ENCODE measurements at places on chromosomes 11 and 22.

GRCh38 chr11:75429902-75430713 is 2.9 kb downstream of the KLHL35 start:
- DNase-seq = peak; percentile 79
- H3K27me3 ChIP-seq = no peaks in the 10 kb centered on the region
- peaks cover 28% of the 10 kb centered on the region for H3K4me1 ChIP-seq
- peak overlapping the region; percentile 66 for H3K4me3 ChIP-seq
- no peak overlapping the region for H3K27ac ChIP-seq

GRCh38 chr11:125356797-125357196 is 139.3 kb downstream of the FEZ1 start:
- no peak for DNase-seq
- H3K27ac ChIP-seq = no peak overlapping the region
- no peaks in the 10 kb centered on the region for H3K4me1 ChIP-seq
- H3K36me3 ChIP-seq = no peaks in the 10 kb centered on the region
- peaks cover 20% of the 10 kb centered on the region for H3K27me3 ChIP-seq

DNA sequence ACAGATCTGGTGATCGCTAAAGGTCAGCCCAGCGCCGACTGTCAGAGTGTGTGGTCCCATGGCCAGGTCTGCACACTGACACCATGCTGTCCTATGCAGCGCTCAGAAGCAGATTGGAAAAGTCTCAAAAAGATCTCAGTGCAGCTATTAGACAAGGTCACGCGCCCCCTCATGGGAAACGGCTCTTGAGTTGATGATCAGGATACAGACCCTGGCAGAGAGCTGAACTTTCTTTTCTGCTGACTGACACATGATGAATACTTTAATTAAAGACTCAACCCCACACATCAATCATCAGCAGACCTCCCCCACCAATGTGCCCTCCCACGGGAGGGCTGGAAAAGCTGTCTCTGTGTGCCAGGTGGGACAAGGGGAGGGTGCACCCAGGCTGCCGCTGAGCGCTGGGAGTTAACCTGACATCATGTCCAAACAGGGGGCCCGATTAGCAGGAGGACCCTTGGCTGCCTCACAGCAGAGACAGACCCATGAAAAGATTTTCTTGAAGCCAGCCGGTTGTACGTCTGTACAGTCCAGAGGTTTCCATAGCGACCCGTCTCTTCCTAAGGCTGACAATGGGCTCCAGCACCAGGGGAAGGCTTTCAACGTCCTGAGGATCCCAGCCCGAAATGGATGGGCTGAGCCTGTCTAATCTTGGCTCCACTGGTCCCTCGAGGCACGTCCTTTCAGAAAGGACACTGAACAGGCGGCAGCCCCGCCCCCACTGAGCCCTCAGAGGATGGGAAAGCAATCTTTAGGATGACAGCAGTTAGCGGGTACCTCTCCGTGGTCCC is 26.9 kb downstream of the RASD2 start:
- no peaks in the 10 kb centered on the region for H3K27me3 ChIP-seq
- H3K4me3 ChIP-seq = no peak overlapping the region
- peaks cover 18% of the 10 kb centered on the region for H3K4me1 ChIP-seq
- no peaks in the 10 kb centered on the region for H3K36me3 ChIP-seq
- no peak overlapping the region for H3K27ac ChIP-seq

DNA sequence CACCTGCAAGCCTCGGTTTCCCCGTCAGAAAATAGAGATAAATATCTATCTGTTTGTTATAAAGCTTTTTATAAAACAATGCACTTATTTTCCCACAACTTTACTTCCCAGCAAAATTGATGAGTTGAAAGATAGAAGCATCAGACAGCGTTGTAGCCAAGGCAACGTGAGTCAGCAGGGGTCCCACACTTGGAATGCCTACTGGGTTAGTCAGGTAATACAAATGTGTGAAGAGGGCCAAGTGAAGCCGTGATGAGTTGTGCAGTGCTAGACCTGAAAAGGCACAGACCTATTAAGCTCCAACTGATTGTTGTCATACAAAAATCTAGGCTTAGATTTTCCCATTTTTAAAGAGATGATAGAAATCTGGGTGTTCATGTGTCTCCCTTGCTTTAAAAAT is 118.7 kb downstream of the PGR start:
- no peak overlapping the region for H3K4me3 ChIP-seq
- no peaks in the 10 kb centered on the region for H3K36me3 ChIP-seq
- DNase-seq = peak; percentile 42
- no peak overlapping the region for H3K27ac ChIP-seq

DNA sequence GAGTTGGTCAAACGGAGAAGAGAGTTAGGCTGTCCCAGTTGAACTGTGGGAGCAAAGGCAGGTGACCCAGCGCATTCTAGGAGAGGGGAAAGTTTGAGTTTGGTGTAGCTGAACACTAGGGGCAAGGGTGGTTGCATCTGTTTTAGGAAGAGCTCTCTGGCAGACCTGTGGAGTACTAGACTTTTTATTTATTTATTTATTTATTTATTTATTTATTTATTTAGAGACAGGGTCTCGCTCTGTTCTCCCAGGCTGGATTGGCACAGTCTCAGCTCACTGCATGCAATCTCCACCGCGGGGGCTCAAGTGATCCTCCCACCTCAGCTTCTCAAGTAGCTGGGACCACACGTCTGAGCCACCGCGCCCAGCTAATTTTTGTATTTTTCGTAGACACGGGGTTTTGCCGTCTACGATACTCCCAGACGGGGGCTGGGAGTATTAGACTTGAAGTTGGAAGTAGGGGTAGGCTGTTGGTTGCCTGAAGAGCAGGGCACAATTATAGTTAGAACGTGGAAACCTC is 950 bp upstream of the ACER3 start:
- H3K36me3 ChIP-seq = no peaks in the 10 kb centered on the region
- H3K4me3 ChIP-seq = no peak overlapping the region
- H3K27me3 ChIP-seq = no peaks in the 10 kb centered on the region
- H3K27ac ChIP-seq = no peak overlapping the region

DNA sequence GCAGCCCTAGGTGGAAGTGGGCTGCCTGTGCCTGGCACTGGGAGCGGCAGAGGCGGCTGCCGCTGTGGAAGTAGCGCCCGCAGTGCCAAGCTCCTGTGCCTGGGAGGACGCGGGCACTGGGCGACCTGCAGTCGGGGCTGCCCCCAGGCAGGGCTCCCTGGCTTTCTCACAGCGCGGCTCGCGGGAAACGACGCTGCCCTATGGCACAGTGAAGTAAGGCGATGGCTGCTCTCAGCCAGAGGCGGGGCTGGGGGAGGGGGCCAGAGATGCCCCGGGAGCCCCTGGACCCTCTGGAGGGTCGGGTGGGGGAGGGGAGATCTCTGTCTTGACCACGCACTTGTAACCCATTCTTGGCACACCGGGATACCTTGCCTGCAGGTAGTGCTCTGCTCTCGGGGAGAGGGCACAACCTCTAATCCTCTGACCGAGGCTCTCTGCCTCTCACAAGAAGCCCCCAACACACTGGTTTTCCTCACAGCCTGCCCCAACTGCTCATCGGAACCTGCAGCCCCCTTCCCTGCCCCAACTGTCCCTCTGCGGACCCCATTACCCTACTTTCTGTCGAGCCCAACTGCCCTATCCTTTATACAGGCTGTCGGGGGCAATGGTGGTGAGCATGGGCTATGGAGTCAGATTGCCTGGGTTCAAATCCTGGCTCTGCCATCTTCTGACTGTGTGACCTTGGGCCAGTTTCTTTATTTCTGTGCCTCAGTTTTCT is 32.2 kb upstream of the TRIM29 start:
- peaks cover 19% of the 10 kb centered on the region for H3K27me3 ChIP-seq
- no peak overlapping the region for H3K27ac ChIP-seq
- H3K4me3 ChIP-seq = no peak overlapping the region
- peaks cover 8% of the 10 kb centered on the region for H3K4me1 ChIP-seq
- no peaks in the 10 kb centered on the region for H3K36me3 ChIP-seq

Data from PC-3 (cell line).